Ureter (tissue), 1 donor: ENCODE measurements at places on chromosomes 16 and 17. TPM values are rescaled to one million over a fixed set of nuclear protein-coding genes. Genes with fewer than 3 reads are reported as not detected.

Gene MPV17L
- total RNA-seq: 17.1 TPM

Gene KRT24
- total RNA-seq: 0.52 TPM

Gene TEDC2
- 1.5 TPM for total RNA-seq

Gene CCL2
- 31.7 TPM for total RNA-seq

Gene RNPS1
- total RNA-seq: 178 TPM

Gene GLP2R
- 0.10 TPM for total RNA-seq

Gene FDXR
- total RNA-seq: 18.4 TPM

Gene ITGB4
- 303 TPM for total RNA-seq

Gene METTL9
- 80.3 TPM for total RNA-seq

Gene WNT3
- total RNA-seq: 1.0 TPM
